ENCODE measurements at places on chromosomes 7 and 10.

- no peak for DNase-seq
Measured at GRCh38 chr7:39248041-39248691, 270.5 kb downstream of the POU6F2 start.

DNA sequence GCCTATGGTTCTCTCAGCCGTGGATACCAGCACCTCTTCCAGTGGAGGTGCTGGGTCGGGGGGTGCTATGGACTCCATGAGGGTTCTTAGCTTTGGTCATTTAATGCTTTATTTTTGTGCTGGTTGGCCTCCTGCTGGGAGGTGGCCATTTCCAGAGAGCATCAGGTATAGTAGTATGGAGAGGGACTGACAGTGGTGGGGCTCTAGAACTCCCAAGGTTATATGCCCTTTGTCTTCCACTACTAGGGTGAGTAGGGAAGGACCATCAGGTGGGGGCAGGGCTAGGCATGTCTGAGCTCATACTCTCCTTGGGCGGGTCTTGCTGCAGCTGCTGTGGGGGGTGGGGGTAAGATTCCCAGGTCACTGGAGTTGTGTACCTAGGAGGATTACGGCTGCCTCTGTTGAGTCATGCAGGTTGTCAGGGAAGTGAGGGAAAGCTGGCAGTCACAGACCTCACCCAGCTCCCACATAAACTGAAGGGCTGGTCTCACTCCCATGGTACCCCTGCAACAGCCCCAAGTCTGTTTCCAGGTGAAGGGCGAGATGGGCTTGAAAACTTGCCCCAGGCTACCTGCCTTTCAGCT is 763.2 kb upstream of the LRRTM3 start:
- DNase-seq, result no peak

DNA sequence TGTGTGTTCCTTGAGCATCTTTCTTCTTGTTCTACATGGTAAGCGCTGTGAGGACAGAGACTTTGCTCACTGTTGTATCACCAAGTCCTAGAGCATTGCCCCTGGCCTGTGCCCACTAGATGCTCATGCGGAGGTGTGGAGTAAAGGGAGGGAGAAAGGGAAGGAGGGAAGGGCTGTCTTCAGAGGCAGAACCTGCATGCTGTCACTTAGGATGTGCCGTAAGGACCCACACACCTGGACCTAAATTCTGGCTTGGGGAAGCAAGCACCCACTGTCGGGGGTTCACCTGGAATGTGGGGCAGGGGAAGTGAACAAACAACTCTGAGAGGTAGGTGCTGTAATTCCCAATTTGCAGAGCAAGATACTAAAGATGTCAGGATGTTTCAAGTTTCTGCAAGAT is 129.5 kb downstream of the PTPN20 start:
- no peak for DNase-seq

GRCh38 chr10:1362589-1363445 is 306.6 kb downstream of the WDR37 start:
- DNase-seq, result no peak

- DNase-seq, result no peak
Measured at GRCh38 chr10:129075508-129075907, 391.5 kb upstream of the MGMT start.

DNA sequence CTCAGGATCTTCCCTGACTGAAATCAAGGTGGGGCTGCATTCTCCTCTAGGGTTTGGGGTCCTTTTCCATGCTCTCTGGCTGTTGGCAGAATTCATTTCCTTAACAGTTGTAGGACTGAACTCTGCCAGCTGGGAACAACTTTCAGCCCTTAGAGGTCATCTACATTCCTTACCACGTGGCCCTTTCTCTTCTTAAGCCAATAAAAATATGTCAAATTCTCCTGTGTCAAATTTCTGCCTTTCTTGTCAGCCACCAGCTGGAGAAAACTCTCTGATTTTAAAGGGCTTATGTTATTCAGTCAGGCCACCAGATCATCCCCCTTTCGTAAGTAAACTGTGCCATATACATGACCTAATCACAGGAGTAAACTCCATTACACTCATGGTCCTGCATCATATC is 95.3 kb upstream of the IL6 start:
- DNase-seq, result no peak

- no peak for DNase-seq
Measured at GRCh38 chr7:77930496-77930895, 131.9 kb downstream of the PHTF2 start.

GRCh38 chr10:103585011-103585405 is 91.5 kb downstream of the NEURL1 start:
- no peak for DNase-seq

DNA sequence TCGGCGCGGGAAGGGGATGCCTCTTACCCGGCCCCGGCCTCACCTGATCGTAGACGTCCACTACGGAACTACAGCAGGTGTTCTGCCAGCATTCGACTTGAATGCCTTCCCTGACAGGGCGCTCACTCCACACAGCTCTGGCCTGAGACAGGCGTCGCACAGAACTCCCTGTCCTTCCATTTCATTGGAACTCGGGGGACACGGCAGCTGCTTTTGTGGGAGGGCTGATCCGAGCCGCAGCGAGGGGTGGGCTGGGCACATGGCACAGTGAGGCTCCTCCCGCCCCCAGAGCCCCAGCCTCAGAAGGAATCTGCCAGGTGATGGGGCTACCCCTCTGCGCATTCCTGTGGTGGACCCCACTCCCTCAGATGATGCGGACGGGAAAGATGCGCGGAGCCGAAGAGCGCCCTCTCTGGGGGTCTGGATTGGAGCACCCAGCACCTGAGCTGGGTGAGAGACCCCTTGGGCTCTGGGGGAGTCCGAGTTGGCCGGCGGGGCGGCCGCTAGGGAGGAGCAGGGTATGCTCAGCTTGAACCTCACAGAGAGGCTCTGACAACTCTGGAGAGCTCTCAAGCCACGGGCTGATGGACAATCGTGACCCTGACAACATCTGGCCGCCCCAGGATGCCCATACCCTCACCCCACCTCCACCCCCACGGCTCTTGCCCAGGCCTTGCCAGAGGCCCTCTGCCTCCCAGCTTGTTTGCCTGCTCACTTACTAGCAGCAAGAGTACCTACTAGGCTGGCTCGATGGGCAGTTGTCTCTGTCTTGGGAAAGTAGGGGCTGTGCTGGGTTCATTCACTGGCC is 36.6 kb downstream of the RASGEF1A start:
- DNase-seq, result no peak

DNA sequence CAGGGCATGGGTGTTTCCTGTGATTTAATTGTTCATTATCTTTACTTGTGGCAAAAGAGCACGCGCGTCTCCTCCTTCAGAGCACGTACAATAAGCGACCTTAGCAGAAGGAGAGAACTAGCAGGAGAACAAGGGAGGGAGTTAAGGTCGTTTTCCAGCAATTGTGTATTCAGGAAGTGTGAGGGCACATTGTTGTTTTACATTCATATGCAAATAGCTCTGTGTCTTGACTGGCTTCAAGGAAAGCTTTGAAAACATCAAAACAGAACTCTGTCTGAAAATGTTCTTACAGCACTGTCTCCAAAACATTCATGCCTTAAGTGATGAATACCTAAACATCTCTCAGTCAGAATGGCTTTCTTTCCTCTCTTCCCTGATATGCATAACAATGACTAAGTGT is 499.1 kb downstream of the ACTR3B start:
- no peak for DNase-seq

DNA sequence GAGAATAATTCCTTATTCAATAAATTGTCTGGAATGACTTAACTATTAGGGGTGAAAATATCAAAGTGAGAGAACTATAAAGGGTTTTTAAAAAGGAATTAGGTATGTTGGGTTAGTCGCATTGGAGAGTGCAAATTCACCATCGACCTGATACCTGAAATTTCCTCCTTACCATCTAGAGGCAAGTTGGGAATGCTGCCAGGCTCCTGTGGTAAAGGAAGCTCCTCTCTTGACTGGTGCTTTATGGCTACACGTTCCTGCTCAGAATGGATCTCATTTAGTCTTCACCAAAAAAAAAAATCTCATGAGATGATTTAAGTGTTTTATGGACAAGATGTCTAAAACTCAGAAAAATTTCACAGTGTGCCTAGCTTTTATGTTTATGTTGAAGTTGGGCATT is 129.8 kb downstream of the EGFR start:
- no peak for DNase-seq

DNA sequence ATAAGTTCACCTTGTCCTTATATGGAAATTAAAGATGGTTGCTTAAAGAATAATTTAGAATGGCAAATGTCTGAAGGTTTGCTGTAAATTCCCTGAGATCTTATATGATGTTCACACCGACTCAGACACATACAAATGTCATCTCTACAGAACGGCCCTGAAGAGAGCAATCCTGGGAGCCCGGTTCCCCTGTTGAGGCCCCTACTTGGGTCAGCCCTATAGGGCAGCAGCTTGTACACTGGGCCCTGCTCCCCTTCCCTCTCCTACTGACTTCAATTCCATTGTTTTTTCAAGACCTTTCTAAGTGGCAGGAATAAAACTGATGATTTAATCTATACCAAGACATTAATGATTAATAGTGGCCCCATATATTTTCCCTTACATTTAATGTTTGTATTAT is 813.3 kb upstream of the C7orf33 start:
- DNase-seq, result no peak

DNA sequence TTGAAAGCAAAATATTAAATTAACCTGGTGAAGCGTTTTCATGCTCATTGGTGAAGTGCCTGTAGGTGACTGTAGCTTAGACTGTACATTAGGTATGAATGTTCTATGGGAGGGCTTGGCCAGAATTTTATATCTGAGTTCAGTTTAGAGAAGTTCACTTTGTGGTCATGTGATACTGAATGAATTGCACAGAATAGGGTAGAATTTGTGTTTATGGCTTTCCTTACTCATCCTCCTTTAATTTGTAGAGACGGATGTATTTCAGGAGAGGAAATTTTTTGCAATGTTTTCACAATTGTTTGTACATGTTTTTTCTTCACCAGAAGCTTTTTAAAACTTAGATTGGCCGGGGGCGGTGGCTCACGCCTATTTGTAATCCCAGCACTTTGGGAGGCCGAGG is 32.3 kb downstream of the REEP3 start:
- DNase-seq, result no peak

Data from stimulated activated CD8-positive, alpha-beta memory T cell treated with anti-CD3 and anti-CD28 coated beads, Interleukin-15, amount 100 ng/mL, for 24 hours (primary cell).